ENCODE measurements at places on chromosomes 4 and X. TPM values are rescaled to one million over a fixed set of nuclear protein-coding genes. Genes with fewer than 3 reads are reported as not detected.

GRCh38 chrX:154712781-154713740 is 37.8 kb downstream of the GAB3 start:
- no peak for DNase-seq

- no peak for DNase-seq
Observed at GRCh38 chr4:158861766-158862165, 92.9 kb downstream of the FNIP2 start.

DNA sequence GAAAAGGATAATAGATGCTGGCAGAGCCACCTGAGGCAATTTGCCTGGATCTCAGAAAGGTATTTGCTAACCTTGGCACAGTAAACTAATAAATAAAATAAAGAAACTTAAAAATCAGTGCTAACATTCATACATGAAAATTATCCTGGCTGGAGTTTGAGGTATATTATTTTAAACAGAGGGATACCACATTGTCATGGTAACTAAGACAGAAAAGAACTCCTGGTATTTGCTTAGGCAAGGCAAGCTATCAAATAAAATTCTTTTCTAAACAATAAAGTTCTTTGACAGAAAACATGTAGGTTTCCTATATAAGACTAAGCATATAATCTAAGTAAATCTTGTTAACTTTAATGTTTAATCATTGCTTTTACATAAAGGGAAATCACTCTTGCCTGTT is 218.8 kb downstream of the MAGEB17 start:
- no peak for DNase-seq

GRCh38 chr4:36243355-36244256 is 708 bp downstream of the ARAP2 start:
- DNase-seq = peak; percentile 81

Gene RPL39
- 733 TPM for total RNA-seq

Gene ALAS2
- total RNA-seq = 5.6 TPM

Gene KLB
- 0.05 TPM for total RNA-seq

Gene TMEM271
- not detected for total RNA-seq

Measured in cardiac septum (tissue), 1 donor.